ENCODE measurements at places on chromosomes 4 and X. TPM values are rescaled to one million over a fixed set of nuclear protein-coding genes. Genes with fewer than 3 reads are reported as not detected.

GRCh38 chr4:16187455-16187854, 38.8 kb downstream of the TAPT1 start:
- DNase-seq: no peak

DNA sequence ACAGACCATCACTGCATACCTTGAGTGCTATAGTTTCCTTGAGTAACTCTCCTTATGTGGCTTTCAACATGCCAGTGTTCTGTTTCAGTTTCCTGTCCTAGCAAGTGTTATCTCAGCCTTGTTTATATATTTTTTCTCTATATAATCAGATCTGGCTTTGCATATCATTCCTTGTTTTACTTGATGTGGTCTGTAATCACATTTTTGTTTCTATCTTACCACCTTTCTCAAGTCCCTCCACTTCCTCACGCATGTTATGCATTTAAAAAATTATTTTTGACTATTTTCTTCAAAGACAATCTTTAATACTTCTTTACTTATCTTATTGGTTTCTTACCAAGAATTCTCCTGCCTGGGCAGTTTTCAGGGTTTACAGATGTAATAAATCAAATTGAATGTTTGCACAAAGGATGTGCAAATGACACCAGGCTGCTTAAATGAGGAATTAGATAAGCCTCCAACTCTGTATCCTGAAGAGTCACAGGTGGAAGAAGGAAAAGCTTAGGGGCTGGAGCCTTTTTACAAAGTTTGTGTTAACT, 351.2 kb downstream of the BMPR1B start:
- no peak for DNase-seq

Gene FMR1NB
- not detected for total RNA-seq

DNA sequence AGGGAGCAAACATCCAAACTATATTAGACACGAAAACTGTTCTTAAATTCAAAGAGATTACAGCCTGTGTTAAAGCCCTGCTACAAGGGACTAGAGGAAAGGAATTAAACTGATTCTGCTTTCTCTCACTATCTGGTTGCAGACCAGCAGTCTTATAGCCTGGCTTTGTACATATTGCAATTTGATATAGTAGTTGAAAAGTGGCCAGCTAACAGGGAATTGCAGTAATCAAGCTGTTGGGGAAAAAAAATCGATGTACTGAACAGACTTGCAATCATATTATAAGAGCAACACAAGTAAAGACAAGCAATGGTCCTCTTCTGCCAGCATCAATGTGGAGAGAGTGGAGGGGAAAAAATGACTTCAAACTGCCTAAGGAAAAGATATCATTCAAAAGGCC, 364.4 kb upstream of the EPHA5 start:
- no peak for DNase-seq

Gene ZAR1
- not detected for total RNA-seq

DNA sequence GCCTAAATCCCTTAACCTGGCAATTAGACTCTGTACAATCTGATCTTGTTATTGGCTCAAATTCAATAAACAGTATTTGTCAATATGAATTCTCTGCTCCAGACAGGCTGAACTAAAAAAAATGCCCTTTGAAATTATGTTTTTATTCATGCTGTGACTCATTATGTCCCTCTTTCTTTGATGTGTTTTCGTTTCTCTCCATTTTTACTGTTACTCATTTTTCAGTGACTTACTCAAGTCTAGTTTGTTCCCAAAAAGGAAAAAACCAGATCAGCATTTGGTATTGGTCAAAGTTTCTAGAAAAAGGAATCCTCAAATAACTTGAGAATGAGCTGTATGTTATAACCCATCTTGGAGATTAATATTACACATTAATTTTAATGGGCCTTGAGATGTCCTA, 40.4 kb downstream of the UNC5C start:
- no peak for DNase-seq

DNA sequence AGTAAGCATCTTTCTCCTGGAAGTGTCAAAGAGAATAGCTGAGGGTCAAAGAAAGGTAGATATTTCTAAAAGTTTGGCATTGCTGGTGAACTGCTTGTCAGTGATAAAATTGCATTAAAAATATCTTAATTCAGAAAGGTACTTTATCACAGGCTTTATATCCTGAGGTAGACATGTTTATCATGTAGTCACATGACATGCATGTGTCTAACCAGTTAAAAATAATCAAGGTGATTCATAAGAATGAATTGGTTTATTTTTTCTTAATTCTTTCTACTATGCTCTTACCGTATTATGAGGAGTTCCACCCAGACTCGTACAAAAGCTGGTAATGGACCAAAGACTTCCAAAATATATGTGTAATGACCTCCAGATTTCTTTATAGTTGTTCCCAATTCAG, 6.1 kb downstream of the SLC7A11 start:
- DNase-seq: no peak

- DNase-seq: peak; percentile 2
Measured at GRCh38 chr4:88320224-88320779, 35.9 kb upstream of the PPM1K start.

GRCh38 chrX:105267167-105267566, 46.7 kb upstream of the TEX13A start:
- no peak for DNase-seq

- no peak for DNase-seq
Measured at GRCh38 chrX:136867096-136867491, 13.4 kb downstream of the RBMX start.

- no peak for DNase-seq
Measured at GRCh38 chr4:16122784-16123183, 39.0 kb upstream of the PROM1 start.

Gene DRD5
- not detected for total RNA-seq

Gene MAGEE2
- not detected for total RNA-seq

DNA sequence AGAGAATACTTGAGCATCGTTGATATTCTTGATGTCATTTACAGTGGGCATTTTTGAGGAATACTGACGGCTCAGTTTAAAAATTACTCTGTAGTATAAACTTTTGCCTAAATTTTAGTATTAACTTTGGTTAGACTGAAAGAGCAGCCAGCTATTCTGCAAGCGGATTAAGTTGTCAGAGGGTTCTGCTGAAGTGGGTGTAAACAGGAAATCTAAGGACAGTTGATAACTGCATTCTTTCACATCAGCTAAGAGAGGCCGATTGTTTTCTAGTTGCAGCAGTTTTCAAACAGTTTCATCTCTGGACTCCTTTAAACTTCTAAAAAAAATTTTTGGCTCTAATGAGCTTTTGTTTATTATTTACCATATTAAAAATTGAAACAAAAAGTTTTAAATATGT, 149.6 kb downstream of the RAPGEF2 start:
- DNase-seq: no peak

GRCh38 chrX:39331082-39331704, 529.9 kb downstream of the MID1IP1 start:
- no peak for DNase-seq

Gene SASH3
- total RNA-seq: not detected

DNA sequence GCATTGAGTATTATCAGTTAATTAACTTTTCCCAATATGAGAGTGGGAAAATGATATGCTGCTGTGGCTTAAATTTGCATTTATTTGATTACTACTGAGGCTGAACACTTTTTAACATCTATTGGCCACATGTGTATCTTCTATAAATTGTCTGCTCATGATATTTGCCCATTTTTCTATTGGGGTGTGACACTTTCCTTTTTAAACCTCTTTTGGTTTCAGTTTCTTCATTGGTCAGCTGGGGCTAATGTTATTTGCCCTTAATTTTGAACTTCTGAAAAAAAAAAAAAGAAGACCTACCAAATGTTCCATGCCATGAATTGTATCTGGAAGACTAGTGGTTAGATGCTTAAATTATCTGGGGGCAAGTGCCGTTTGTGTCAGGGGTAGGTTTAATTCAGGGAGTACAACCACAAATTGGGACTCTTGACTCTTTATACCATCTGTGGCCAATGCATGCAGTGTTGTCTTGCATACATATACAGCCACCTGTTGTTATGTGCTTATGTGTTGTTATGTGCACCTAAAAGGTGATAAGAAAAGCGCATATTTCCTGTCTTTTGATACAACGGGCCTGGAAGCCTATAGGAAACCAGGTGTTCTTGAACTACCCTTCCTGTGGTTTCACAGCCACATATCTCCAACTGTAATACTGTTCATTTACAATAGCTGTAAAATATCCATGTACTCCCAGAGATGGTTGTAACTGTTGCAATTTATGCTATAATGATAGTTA, 49.0 kb downstream of the SH2D1A start:
- DNase-seq: no peak

Gene CCKAR
- not detected for total RNA-seq

All from Calu3 (cell line).